ENCODE measurements at places on chromosomes 11 and 22. TPM values are rescaled to one million over a fixed set of nuclear protein-coding genes. Genes with fewer than 3 reads are reported as not detected.

- DNase-seq: no peak
Observed at GRCh38 chr22:23073526-23074229, 3.4 kb downstream of the GNAZ start.

- no peak for DNase-seq
Observed at GRCh38 chr11:131392528-131393255, 22.3 kb downstream of the NTM start.

DNA sequence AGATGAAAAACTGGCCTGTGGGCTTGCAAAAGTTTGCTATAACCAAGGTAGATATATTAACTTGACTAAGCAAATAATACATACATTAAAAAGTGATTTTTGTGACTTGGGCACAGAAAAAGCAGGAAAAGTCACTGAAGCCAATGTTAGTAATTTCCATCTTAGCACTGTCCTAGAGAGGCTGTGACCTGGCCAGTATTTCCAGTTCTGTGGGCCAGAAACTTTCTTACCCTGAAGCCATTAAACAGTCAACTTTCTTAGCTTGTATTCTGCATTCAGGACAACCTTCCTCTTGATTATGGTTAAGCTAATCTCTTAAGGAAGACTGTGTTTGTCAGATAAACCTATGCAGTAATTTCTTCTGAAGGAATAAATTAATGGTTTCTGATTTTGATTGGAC lies 22.3 kb upstream of the SLC36A4 start:
- no peak for DNase-seq

DNA sequence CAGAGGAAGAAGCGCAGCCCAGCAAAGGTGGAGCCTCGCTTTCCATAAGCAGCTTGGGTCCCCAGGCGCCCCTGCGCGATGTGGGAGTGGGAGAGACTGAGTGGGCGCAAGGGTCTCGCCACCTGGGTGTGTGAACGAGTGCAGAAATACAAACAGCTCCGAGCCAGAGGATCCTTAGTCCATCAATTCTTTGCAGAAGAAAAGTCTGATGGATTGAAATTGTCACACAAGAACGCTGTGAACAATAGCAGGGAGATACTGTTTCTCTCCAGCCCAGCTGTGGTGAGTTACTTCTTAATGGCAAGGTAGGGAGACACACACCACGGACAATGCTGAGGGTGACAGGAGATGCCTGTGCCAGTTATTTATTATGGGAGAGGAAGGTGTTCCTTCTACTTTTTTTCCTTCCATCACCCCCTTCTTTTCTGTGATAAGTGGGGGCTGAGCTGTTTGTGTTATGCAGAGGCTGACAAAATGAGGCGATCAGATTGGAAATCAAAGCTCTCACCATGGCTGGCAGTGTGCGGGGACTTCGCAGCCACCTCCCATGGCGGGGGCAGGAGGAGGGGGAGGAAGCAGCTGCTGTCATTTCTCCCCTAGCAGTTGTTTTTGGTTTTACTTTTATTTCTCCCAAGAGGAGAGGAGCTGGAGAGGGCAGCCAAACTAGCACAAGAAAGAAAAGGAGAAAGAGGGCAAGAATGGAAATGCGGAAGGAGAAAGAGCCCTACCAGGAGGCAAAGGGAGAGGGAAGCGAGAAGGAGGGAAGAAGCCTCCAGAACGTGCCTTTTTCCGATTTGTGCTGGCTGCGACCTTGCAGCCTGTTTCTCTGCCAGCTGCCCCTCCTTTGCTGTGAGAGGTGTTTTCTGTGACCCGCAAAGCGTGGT lies 755.8 kb downstream of the NTM start:
- DNase-seq: no peak

DNA sequence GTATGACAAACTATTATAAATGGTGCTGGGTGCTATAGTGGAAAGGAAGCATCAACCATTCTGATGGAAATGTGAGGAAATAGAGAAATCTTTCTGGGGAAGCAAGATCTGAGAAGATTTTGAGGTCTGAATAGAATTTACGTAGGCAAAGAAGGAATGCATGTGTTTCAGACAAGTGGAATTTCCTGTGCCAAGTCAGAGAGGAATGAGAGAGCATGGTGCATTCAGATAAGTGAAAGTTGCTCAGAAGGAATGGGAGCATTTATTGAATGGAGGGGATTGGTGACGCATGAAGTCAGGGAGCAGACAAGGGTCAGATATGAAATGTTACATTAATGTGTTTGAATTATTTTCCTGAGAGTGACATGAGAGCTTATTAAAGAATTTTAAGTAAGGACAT lies 725.5 kb downstream of the METTL15 start:
- DNase-seq: no peak

GRCh38 chr11:85052636-85053035 lies 574.5 kb downstream of the DLG2 start:
- DNase-seq: no peak

GRCh38 chr11:111322534-111322933 lies 24.2 kb downstream of the POU2AF3 start:
- no peak for DNase-seq

DNA sequence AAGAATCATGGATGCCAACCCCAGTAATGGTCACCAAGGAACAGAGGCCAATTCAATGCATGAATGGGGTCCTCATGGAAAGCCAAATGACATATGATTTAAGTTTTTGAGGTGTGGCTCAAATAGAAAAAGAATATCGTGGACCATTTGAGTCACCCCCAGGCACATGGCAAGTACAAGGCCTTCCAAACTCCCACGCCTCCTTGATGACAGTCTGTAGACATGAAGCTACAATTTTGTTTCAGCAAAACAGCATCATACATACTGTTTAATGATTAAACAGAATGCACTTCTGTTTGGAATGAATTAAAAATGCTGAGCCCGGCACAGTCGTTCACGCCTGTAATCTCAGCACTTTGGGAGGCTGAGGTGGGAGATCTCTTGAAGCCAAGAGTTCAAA lies 7.4 kb downstream of the FADD start:
- no peak for DNase-seq

Gene OR2D2
- total RNA-seq: 0.27 TPM

Gene TUBA8
- total RNA-seq: 1.7 TPM

Gene OR51M1
- total RNA-seq: not detected

All from type B pancreatic cell (in vitro differentiated cells).